NCI-H446 (cell line): ENCODE measurements at places on chromosomes 3 and 15.
A peak's percentile ranks its signal among the peaks of the same experiment; 100 is the strongest.

- DNase-seq = no peak
These were observed 1173.6 kb downstream of the OTOL1 start for GRCh38 chr3:162670181-162670580.

- DNase-seq = peak; percentile 20
These were observed 65.1 kb downstream of the GLCE start for GRCh38 chr15:69225355-69226022.

DNA sequence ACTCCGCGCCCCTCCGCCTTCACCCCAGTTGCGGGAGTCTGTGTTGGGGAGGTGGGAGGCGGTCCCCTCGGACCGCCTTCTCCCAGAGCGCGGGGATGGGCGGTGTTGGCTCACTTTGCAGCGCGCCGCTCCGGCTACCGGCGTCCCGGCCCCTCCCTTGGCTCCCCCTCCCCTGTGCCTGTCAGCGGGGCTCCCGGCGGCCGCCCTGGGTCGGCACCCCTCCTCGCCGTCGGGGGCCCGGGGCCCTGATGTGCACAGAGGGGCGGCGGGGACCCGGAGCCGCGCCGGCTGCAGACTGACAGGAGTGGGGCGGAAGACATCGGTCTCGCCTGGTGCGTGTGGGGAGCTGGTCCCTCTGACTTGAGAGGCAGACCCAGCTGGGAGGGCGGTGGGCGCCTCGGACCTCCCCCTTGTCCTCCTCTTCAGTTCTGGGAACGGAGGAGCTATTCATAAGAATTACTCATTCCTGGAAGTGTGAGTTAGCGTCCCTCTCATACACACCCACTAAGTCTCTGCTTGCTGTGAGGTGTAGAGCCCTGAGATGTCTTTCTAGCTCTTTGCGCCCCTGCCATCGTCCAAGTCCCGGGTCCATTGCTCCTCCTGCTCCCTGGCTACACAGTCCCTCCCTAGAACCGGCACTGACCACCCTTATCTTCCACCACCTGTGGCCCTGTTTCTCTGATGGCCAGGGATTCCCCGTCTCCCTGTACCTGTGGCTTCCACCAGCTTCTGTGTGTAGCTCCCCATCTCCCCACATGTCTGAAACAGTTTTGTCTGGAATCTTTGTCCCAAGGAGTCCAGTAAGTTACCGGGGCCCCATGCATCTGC, 42.3 kb upstream of the ROPN1 start:
- no peak for DNase-seq

DNA sequence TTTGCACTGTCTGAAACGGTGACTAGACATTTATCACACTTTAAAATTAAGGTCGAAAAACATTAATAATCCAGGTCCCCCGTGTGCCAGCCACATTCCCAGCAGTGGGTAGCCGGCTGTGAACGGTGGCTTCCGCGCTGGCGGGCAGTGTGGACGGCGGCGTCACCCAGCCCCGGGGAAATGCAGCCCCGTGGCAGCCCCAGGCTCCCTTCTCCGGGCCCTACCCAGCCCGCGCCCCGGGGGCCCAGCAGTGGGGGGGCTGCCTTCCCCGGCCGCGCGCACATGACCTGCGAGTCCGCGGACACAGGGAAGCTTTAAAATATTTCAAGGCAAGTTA, 25.3 kb downstream of the GABRA5 start:
- no peak for DNase-seq

- DNase-seq = no peak
These were observed 120.9 kb downstream of the ADAMTS9 start for GRCh38 chr3:64566859-64567258.

- DNase-seq = no peak
These were observed 31.1 kb upstream of the SMAD6 start for GRCh38 chr15:66670762-66671580.

DNA sequence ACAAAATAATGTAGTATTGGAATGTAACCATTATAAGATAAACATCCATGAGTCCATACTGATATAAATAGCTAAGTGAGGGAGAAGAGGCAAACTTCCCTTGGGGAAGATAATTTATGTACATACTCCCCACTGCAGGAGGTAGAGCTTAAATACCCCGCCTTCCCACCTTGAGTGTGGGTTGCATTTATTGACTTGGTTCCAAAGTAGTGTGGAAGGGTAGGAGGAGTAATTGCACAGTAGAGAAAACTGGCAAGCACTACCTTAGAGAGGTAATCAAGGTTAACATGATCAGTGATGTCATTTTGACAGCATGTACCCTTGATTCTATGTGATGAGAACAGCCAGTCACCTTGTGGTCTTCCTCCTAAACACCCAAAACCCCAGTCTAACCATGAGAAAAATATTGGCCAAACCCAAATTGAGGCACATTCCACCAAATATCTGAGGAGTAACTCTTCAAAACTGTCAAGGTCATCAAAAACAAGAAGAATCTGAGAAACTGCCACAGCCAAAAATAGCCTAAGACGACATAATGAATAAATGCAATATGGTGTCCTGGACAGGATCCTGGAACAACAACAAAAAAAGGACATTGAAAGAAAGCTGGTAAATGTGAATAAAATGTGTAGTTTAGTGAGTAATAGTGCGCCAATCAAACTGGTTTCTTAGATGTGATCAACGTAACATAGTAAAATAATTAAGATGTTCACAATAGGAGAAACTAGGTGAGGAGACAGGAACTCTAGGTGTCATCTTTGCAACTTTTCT, 774 bp upstream of the CNOT10 start:
- DNase-seq = no peak

DNA sequence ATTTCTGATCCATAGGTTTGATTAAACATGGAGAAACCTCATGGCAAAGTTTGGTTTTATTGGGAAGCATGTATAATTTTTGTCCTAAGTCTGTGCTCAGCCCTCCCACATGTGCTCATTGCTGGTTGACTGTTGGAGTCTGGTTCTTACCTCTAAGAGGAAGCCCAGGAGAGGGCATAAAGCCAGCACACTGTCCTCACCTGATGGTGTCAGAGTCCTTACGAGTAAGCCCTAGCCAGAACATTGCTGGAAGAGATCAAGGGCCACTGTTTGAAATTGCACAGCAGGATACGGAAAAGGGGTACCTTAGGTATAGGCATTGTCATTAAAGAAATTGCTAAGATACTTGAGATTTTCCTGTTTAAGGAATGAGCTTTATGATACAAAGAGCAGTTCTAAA, 21.3 kb downstream of the MLH1 start:
- no peak for DNase-seq

- DNase-seq = no peak
These were observed 417.7 kb upstream of the CFAP20DC start for GRCh38 chr3:59467476-59467875.

DNA sequence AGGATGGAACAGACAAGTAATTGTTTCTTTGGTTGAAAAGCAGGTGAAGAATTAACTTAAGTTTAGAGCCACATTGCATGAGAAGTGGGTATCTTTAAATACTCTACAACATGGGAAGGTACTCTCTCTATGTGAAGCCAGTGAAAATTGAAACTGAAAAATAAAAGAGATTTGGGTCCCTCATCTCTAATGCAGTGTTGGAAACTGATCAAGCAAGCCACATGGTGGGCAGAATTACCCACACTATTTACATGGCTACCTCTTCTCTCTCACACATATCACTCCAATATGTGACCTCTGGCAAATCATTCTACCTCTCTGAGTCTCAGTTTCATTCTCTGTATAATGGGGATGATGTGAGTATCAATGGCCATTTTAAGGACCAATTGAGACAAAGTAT, 339.0 kb downstream of the IL5RA start:
- no peak for DNase-seq

- DNase-seq = no peak
These were observed 29.6 kb downstream of the SEC61A1 start for GRCh38 chr3:128081846-128082245.

DNA sequence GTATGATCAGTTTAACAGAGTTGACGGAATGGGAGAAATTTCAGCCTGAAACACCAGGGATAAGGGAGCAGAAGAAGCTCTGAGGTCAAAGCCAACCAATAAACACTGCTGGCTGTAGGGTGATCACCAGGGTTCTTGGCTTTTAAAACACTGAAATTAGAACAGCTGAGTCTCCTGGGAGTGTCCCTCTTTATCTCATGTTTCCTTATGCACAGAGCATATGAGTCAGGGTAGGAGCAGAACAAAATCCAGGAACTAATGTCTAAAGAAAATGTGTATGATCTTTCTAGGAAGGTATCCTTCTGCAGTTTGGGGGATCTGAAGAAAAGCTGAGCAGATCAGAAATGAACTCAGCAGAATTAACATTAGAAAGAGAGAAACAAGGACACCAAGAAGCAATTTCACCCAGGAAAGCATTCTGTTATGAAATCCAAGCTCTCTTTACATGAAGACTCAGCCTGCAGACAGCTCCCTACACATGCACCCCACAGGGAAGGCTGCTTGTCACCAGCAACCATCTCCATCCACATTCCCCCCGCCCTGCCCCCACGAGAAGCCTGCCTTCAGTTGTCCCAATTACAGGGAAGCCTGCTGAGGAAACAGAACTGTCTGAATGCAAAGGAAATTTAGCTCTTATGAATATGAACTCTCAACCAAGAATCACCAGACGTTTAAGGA, 469.7 kb downstream of the PDCD6IP start:
- DNase-seq = no peak

DNA sequence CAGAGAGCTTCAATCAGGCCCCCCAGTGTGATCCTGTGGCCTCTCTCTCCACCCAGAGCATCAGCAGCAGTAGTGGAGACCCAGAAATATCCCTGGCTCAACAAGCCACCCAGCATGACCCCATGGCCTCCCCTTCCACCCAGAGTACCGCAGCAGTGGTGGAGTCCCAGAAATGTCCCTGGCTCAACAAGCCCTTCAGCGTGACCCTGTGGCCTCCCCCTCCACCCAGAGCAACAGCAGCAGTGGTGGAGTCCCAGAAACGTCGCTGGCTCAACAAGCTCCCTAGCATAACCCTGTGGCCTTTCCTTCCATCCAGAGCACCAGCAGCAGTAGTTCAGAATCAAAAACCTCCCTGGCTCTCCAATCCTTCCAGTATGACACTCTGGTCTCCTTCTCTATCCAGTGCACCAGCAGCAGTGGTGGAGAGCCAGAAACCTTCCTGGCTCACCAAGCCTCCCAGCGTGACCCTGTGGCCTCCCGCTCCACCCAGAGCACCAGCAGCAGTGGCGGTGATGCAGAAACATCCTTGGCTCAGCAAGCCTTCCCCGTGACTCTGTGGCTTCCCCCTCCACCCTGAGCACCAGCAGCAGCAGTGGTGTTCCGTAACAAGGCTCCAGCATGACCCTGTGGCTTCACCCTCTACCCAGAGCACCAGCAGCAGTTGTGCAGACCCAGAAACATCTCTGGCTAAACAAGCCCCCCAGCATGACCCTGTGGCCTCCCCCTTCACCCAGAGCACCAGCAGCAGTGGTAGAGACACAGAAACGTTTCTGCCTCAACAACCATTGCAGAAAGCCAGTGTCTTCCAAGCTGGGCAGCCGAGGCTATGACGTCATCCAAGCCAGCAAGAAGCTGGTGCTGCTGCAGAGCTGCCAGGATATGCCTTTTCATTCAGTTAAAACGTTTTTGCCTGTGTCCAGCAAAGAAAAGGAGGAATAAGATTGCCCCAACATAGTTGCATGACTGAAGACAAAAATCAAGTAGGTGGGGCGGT, 61.3 kb upstream of the TAMM41 start:
- no peak for DNase-seq

DNA sequence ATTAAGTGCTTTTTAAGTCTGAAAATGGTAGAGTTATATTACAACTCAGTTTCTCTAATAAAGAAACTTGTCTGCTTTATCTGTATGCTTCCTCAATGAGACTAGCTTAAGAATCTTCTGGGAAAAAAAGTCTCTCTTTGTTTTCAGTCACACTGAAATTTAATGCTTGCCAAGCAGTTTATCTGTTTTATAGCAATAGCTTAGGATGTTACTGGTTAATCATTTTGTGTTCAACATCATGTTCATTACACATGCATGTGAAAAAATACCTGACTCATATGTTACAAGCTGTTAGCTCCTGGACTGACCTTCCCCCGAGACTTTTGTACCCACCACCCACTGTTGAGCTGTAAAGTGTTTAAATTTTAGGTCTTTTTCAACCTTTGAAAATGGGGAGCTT, 706.2 kb upstream of the CBLB start:
- no peak for DNase-seq

DNA sequence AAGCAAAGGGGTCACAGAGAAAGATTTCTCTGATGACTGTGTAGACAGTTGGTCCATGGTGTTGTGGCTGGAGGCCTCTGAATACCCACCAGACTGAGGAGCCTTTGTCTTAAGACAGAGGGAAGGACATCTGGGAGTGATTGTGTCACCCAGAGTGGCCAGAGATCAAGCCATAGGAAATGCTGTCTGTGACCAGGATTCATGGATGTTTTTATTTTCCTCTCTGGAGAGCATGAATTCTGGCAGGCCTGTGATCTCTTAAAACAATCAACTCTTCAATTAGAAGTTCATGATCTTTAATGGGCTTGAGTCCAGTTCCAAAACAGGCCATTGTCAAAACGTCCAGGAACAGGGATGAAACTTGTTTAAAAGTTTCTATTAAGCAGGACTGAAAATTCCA, 198.9 kb upstream of the CTDSPL start:
- DNase-seq = no peak

- no peak for DNase-seq
These were observed 12.8 kb downstream of the ITPR1 start for GRCh38 chr3:4505688-4506558.

DNA sequence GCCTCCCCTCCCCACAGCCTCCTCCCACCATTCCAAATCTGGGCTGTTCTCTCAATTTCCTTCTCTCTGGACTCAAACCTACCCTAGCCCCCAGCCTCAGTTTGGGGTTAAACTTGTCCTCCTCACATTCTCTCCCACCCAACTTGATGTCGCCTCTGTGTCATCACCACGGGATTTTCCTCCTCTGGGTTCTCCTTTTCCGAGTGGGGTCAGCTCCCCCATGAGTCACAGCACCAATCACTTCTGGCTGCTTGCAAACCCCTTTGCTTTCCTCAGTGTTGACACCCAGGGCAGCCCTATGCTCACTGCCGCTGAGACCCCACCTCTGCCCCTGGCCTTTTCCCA, 451 bp downstream of the CCR5AS start:
- no peak for DNase-seq

DNA sequence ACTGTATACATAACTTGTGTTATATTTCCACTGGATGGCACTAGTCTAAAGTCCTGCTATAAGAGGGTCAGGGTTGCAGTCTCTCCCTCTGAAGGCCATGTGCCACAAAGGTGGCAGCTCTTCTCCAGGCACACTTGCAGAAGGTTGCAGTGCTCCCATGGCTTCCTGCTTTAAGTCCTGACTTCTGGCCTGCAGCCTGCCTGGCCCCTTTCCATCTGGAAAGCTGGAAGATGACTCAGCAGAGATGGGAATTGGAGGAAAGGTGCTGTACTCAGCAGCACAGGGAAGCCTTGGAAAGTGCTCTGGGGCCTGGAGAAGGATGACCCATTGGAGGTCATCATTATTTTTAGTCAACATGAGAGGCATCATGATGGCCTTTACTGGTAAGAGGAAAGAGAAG, 40.9 kb upstream of the MRPL3 start:
- peak; percentile 87 for DNase-seq
